Skeletal muscle cell (primary cell): ENCODE measurements at places on chromosomes 2 and 18.

DNA sequence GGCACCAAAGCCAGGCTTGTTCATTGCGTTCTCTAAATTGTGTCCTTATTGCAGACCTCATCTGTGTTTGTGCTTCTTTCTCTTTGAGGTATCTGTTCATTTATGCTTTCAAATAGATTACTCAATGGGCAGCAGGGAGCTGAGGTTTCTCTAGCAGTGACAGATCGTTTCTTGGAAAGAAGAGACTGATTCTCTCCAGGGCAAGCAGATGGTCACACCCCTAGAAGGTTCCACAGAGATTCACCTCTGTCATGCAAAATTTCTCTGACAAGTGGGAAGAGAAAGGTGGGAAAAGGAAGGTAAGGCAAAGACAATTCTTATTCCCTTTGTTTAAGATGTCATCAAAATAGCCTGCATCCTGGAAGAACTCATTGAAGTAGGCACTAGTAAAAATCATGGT, 14.0 kb downstream of the DLGAP1 start:
- DNase-seq, result no peak

DNA sequence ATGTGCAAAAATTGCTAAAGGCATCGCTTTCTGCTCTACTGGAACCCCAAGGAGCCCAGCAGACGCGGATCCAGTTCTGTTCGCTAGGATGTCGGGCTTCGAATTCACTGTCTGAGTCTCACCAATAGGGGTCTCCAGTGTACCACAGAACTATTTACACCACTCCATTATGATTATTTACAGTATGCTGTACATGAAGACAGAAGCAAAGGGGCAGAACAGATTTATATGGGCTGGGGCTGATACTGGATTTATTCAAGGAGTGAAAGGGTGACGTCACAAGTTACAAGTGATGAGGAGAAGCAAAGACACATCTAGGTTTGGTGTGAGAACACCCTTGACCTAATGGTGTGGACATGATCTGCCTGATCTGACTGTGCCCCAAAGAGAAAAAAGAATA, 185.3 kb upstream of the ATP5MC3 start:
- DNase-seq, result peak; percentile 4

DNA sequence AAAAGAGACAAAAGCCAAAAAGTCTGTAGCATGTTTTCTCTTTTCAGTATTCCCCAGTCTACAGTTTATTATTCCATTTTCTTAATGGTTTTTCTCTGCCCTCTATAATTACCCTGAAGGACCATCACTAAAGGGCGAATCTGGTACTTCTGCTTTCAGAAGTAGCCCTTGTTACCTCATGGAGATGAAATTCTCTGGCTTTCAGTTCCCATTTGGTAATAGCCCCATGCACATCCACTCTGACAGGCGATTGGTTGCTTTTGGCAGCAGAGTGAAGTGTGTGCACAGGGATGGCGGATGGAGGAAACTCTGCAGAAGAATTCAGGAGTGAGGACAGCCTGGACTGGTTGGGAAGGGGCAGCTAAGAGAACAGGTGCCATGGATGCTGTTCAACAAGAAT, 66.3 kb upstream of the NABP1 start:
- no peak for DNase-seq

DNA sequence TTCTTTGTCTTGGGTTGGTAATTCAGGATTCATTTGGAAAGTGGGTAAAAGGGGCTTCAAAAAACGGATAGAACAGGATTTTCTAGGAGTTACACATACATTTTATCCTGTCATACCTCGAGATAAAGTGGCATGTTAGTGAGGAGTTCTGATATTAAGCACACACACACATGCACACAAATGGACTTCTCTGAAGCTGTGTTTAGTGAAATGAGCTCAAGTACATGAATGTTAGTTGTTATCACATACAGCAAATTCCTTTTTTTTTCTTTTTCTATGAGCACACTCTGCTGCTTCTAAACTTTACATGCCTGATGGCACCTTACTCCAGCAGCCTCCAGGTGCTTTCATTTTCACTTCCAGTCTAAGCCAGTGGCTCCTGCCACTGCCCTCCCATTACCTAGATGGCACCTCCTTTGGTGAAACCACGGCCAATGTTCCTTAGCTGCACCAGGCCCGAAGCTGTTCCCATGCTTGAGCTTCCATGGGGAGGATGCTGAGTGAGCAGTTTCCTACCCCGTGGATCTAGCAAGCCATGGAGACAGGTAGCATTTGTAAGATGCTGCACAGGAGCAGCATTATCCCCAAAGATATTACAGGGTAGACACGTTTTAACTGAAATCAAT, 49.7 kb downstream of the STAT1 start:
- no peak for DNase-seq

- DNase-seq, result no peak
Observed at GRCh38 chr2:132419235-132419634, 2.6 kb downstream of the GPR39 start.

DNA sequence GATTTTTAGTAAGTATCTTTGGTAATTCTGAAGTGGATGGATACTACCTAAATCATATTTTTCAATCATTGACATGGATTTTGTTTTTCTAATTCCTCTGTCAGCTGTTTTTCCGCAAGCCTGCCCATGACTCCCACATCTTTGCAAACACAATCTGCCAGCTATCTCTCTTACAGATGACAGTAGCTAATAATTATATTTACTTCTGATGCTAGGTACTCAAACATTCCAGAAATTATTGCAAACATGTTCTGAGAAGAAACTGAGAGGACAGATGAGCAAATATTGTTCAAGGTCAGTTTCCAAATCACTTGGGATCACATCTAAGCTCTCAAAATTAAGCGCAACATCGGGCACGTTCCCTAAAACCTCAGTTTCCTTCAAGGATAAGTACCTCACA, 270.0 kb upstream of the CDH19 start:
- no peak for DNase-seq

GRCh38 chr18:31931886-31932240, 11.1 kb downstream of the TRAPPC8 start:
- DNase-seq, result no peak

GRCh38 chr2:11158916-11159573, 3.8 kb downstream of the SLC66A3 start:
- no peak for DNase-seq

DNA sequence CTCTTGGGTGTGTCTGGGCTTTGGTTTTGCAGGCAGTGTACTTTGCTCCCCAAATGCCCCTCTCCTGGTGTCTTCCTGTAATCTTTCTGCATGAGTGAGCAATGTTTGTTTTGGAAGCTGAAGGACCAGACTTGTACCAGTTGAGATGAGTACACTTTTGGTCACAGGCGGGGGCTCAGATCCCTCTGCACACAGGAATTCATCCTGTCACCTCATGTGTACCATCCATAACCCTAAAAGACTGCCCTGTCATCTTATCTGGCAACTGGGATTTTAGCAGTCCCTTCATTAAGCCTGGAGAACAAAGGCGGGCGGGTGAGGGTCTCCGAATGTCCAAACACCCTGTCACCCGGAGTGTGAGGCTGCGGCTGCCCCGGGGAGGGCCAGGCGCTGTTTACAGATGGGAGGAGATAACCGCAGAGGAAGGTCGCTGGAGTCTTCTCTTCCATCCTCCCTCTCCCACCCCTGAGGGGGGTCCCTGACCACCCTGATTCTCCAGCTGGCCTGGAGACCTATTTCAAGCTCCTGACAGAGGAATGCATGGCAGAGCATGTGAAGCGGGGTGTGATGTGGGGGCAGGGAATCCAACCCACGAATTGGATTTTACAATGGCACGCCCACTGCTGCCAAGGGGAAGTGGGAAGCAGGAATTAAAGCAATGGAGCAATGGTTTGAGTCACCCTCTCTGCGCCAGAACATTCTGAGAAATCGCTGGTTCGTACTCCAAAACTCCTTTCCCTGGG, 158.2 kb upstream of the MYCN start:
- no peak for DNase-seq

DNA sequence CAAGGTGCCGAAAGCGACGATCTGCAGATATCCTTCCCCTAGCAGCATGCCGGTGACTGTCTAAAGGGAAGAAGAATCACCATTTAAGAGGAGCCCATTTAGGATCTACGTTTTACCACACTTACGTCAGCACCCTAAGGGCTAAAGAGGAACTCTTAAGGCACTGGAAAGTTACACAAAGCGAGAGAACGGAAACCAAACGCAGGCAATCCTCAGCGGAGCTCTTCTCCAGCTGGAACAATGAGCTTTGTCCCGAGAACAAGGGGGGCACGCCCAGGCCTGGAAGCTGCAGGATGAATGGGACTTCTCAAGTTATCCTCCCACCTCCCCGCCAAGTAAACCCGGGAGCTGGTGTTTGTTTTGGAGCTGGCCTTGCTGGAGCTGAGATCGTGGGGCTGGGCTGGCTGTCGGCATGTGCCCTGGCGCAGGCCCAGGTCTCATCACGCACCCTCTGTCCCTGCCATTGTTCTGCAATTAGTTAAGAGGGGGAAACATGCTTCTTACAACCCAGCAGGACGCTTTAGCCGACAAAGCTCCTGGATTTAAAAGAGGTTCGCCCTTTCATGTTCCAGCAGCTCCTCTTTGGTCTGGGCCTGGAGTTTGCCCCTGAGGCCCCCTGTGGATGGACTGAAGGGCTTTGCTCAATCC, 36.4 kb downstream of the PXDN start:
- peak; percentile 97 for DNase-seq

GRCh38 chr2:74301262-74301661, 42.0 kb downstream of the SLC4A5 start:
- DNase-seq, result no peak
